Activated T-helper 2 cell treated with anti-CD3 and anti-CD28 coated beads, Interferon-gamma antibody, Interleukin-2, Interleukin-4, amounts not matched to agents 10 μg/mL and 5 μg/mL and 100 μg/mL, durations not matched to agents 14 hours and 24 hours and 36 hours (primary cell): ENCODE measurements at places on chromosomes 4 and X. TPM values are rescaled to one million over a fixed set of nuclear protein-coding genes. Genes with fewer than 3 reads are reported as not detected.
A peak's percentile ranks its signal among the peaks of the same experiment; 100 is the strongest.

DNA sequence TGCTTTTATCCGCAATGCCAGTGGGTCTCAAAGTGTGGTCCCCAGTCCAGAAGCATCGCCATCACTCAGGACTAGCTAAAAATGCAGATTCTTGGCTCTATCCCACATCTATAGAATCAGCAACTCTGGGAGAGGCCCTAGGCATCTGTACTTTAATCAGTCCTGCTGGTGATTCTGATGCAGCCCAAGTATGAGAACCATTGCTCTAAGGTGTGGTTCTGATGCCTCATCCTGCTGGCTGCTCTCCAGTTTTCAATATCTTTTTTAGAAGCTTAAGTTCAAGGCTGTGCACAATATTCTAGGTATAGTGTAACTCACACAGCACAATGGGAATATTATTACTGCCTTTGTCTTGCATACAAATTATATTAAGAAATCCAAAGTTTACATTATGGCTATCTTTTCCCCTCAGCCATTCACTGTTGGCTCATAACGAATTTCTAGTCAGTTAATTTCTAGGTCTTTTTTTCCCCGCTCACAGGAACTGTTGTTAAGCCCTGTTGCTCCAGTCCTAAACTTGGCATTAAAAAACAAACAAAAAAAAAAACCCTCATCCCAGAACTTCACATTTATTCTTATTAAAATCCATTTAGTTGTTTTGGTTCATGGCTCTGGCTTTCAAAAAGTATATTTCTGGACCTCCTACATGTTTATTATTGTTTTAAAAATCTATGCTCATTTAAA lies 109.1 kb downstream of the PHEX start:
- no peak for DNase-seq

DNA sequence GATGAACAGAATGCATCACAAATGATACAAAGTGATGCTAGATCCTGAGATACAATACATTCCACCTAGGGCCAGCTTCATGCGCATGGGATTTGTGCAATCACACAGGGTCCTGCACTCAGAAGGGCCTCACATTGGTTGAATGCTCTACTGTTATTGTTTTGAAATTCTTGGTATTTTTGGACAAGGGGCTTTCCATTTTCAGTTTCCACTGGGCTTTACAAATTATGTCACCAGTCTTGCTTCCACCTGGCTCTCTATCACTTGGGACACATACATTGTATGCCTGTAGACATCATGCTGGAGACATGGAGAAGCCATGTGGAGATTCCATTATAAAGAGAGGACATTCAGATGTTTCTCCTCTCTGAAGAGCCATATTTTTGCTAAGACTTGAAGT lies 155.8 kb downstream of the NAA11 start:
- no peak for DNase-seq

GRCh38 chr4:54473798-54474197 lies 184.0 kb upstream of the KIT start:
- DNase-seq: no peak

- DNase-seq: no peak
Measured at GRCh38 chr4:102494603-102495002, 6.6 kb upstream of the NFKB1 start.

- DNase-seq: no peak
Measured at GRCh38 chr4:2634014-2634413, 97.6 kb downstream of the FAM193A start.

- no peak for DNase-seq
Measured at GRCh38 chrX:54928876-54929275, 8.3 kb downstream of the TRO start.

DNA sequence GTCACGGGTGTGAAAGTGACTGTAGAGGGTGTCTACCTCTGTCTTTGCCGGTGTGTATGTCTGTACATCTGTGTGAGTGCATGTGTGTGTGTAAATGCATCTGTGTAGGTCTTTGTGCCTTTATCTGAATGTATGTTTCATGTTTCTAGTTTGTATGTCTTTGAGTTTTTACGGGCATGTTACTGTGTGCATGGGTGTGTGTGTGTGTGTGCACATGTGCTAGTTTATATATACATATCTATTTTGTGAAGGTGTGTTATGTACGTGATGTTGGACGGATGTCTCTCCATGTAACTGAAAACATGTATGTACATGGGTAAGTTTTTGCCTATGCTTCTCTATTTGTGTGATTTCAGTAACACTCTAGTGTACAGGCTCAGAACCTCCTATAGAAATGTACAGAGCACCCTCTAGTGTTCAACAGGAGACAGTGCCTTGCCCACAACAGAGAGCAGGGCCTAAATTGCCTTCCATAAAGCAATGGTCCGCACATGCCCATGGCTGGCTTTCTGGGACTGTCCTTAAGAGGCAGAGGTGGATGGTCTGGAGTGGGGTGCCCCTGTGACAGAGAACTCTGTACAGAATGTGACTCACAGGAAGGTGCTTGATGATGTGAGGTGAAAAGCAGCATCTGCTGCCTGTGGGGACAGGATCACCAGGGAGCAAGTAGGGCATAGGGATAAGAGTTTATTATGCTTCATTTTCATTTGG lies 343.5 kb downstream of the RAPGEF2 start:
- DNase-seq: peak; percentile 11

HMX1 gene
- total RNA-seq: not detected in 2 replicates

CHST7 gene
- 3.8 TPM in 2 replicates for total RNA-seq

CT83 gene
- total RNA-seq: not detected in 2 replicates

MAP7D2 gene
- total RNA-seq: 0.21 and 0.46 TPM in 2 replicates
